NCI-H510A (cell line): ENCODE measurements at places on chromosomes 2 and 18.

DNA sequence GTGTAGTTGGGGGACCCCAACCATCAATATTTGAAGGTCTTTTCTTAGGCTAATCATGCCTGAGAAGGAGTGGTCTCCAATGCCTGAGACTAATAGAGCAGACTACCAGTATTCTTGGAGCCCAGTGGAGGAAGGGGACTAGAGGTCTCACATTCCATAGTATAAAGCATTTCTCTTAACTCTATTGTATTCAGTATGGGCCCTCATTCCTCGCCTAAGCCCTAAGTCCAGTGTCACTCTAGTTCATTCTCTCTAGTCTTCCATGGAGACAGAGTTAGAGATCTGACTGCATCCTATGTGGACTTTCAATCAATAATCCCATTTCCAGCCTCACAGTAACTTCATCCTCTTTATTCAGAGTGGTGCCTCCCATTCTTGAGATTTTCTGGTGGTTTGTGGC is 29.7 kb upstream of the MAP4K4 start:
- DNase-seq, result no peak

- no peak for DNase-seq
Observed at GRCh38 chr2:10079870-10080535, at the start of gene CYS1. TSS of gene CYS1 (minus strand) at chr2:10080411. CDS start at chr2:10080223, 188 bp downstream.

DNA sequence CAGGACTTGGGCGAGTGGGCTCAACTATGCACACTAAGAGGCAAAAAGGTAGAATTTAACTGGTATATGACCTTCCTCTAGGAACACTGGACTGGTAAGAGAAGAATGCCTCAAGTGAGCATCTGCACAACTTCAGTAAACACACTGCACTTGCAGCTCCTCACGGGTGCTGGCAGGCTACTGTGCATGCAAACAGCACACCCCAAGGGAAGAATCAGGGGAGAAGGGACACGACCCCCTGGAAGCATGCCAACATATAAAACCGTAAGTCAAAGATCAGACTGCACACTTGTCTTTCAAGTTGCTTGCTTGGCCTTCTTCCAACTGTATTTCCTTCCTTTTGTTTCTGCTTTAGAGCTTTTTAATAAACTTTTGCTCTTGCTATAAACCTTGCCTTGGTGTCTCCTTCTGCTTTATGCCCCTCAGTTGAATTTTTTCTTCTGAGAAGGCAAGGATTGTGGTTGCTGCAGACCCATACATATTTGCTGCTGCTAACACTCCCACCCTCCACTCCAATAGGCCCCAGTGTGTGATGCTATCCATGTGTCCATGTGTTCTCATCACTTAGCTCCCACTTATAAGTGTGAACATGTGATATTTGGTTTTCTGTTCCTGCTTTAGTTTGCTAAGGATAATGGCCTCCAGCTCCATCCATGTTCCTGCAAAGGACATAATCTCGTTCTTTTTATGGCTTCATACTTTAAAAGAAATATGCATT is 263.7 kb upstream of the SPOPL start:
- DNase-seq, result no peak

DNA sequence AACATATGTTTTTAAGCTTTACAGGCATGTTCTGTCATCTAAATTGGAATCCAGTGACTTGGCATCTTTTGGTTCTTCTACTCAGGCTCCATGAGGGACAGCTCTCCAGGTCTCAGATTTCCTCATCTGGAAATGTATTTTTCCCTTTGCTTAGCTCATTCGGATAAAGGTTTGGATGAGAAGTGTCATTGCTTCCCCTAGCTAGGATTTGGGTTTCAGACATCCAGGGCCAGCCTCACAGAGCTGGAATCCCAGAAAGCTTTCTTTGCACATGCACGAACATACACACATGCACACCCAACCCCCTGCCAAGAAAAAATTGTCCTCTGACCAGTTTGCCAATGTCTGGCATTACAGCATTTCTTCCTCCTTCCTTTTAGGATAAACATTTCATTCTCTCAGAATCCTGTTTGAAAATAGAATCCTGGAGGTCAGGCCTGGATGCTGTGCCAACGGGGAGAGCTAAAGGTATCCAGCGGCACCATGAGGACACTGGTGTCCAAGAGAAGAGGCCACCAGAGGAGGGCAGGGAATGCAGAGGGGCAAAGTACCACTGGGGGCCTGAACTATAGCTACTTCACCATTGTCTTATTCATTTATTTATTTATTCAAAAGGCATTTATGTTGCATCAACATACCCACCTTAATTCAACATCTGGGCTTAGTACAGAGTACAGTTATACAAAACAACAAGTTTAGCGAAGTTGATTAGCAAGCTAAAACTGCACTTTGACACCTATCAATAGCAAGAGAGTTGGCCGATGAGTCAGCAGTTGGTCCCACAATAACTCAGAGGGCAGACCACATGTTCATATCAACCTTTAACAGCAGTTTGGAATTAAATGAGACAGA is 97.9 kb upstream of the ATL2 start:
- DNase-seq, result no peak

GRCh38 chr18:22378672-22379282 is 38.9 kb downstream of the CTAGE1 start:
- DNase-seq, result no peak
